Osteocyte (in vitro differentiated cells): ENCODE measurements at places on chromosomes 1 and 21. TPM values are rescaled to one million over a fixed set of nuclear protein-coding genes. Genes with fewer than 3 reads are reported as not detected.

DNA sequence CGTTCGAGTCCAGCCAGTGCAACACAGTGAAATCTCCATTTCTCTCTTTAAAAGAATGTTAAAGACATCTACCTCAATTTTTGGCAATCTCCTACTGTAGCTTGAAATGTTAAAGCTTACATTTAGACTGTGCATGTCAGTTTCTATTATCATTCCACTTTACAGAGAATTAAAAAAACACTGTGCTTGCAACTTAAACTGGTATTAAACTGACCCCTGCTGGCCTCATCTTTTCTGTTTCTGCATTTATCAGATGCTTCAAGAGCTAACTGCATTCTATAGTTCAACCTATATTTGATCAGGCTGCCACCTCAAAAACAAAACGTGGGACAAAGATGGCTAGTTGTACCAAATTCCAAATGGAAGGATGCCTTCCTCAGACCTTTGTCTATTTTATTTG is 226.5 kb downstream of the SMYD3 start:
- no peak for DNase-seq

The KRTAP19-1 gene
- total RNA-seq, result not detected in 2 replicates

- DNase-seq, result no peak
Measured at GRCh38 chr1:87464022-87464490, 135.4 kb downstream of the LMO4 start.

DNA sequence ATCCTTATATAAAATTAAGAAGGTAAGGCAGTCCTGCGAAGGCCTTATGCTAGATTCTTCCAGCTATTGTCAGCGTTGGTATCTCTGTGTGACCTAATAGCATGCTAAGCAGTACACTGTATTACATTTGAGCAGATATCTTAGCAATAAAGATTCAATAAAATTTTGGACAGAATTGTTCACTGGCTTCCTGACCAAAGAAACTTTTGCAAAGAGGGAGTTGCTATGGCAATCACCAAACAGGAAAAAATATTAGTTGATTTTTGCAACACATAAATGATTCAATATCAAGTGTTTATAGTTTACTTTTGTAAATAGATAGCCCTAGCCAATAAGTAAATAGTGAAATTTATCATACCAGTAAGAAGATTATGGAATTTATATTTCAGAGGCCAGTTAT is 31.0 kb upstream of the PLEKHO1 start:
- no peak for DNase-seq

The LCE1F gene
- not detected in 2 replicates for total RNA-seq
